ENCODE measurements at places on chromosomes 2 and 18.

GRCh38 chr18:7953095-7953958 is 386.2 kb downstream of the PTPRM start:
- DNase-seq, result no peak

DNA sequence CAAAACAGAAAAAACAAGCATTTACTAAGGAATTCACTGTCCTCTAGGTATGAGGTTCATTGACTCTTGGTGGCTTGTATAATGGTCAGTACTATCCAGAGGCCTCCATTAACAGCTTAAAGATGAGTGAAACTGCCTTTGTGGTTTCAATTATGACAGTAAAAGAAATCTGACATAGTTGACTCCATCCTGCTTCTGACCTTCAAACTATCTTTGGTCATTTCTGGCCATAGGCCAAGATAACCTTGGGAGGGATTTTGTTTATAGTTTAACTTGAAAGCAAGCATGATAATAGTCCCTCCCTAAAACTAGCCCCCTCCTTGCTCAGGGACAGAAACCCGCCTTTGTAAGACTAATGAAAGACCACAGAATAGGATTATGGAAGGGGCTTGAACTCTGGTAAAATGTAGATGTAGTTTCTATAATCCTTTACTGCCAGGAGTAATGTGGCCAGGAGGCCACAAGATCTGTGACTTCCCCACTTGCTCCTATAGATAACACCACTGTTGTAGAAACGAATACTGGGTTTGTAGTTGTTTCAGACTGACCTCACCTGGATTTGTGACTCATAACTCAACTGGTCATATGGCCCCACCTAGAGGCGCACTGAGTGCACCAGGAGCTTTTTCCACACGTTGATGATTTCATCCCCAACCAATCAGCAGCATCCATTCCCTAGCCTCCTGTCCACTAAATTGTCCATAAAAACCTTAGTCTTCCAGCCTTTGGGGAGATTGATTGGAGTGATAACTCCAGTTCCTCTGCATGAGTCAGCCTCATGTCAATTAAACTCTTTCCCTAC is 8.6 kb upstream of the PLEKHM3 start:
- DNase-seq, result no peak

- no peak for DNase-seq
Observed at GRCh38 chr18:48017635-48018034, 87.2 kb upstream of the SMAD2 start.

DNA sequence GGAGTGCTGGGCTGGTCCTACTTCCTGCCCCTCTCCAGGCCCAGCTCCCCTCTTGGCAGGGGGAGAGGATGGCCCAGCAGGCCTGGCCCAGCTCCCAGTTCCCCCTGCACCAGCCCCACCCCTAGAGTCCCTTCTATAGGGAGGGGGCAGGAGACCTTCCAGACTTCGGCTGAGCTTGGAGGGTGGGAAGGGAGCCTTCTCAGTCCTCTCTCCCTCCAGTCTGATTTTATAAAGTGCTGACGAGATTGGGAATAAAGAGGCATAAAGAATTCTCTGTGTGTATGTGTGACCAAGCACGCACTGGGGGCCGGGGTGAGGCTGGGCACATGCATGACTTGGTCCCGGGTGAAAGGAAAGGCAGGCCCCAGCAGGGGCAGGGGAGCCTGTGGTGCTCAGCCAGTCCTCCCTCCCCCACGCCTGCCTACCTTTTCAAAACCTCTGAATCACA is 5.1 kb downstream of the CHPF start:
- no peak for DNase-seq

GRCh38 chr2:126534478-126534877 is 121.5 kb upstream of the GYPC start:
- DNase-seq, result no peak

DNA sequence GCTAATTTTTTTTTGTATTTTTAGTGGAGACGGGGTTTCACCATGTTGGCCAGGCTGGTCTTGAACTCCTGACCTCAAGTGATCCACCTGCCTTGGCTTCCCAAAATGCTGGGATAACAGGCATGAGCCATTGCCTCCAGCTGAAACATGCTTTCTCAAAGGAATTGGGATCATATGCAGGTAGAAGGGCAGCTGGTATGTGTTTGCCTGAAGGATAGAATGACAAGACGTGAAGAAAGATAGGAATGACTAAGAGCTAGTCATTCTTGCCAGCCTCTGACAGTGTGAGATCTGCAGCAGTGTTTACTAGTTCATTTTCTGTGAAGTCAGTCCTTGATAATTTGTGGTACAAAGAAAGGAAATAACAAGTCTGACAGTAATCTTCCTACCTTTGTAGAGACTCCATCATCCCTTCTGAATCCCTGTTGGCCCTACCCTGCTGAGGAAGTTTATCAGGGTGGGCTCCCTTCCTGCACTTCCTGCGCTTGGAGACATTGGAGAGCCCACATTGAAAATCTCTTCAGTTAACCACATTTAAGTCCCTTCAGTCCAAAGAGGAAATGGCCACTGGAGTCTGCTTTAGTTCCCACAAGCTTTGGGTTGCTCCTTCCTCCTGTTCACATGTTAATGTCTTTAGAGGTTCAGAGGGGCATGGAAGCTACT is 14.7 kb downstream of the CFLAR start:
- DNase-seq, result no peak

DNA sequence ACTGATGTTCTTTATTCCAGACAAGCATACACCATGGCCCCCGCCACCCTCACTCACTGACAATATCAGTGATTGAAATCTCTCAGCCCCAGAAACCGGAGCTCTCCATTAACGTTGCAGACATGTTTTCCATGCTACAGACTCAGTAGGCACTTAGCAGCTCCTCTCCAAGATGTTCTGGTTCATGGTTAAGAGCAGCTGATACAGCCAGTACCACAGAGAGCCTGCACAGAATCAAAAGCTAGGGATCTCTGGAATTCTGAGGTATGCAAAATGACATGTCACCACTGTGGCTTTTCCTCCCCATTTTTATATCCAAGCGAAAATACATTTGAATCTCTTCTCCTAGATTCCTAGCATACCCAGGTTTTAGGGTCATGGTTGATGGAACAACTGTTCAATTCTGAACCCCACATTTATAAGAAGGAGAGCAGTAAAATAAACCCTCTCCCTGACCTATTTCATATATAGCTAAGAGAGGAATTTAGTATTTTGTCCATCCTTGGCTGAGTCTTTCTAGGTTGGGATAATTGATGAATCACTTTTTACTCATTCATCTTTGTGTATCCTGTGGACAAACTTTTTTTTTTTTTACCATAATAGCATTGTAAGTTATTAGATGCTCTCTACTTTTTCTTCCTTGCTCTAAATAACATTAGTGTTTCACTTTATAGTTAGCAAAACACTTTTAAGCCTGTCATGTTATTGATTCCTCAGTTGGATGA is 488.4 kb upstream of the PIK3C3 start:
- no peak for DNase-seq

- no peak for DNase-seq
Observed at GRCh38 chr2:181646415-181646987, 10.4 kb downstream of the CERKL start.

- peak; percentile 20 for DNase-seq
Observed at GRCh38 chr2:169928463-169928864, 101.2 kb downstream of the UBR3 start.

DNA sequence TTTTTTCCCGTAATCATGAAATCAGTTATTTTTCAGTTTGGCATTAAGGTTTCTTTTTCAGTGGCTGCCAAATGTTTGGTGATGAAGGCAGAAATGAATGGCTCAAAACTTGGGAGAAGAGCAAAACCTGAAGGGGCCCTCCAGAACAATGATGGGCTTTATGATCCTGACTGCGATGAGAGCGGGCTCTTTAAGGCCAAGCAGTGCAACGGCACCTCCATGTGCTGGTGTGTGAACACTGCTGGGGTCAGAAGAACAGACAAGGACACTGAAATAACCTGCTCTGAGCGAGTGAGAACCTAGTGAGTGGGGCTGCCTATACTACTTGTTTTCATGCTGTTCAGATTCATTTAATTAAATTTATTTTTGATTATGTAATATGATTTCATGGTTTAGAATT is 29.2 kb upstream of the MSH2 start:
- no peak for DNase-seq

DNA sequence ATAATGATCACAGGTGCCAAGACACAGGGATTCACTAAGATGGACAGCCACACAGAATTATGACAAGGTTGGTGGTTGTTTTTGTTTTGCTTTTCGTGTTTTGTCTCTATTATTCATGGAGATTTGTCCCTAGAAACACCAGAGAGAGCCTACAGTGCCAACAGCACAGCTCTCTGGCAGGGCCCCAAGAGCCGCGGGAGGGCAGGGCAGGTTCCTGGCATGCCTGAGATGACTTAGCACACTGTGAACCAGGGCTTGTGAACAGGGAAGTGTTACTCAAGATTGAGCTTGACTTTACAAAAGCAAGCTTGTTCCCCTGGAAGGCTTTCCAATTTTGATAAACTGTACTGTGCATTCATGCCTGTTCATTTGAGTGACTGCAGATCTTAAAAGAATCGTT is 437.4 kb upstream of the SALL3 start:
- peak; percentile 22 for DNase-seq

DNA sequence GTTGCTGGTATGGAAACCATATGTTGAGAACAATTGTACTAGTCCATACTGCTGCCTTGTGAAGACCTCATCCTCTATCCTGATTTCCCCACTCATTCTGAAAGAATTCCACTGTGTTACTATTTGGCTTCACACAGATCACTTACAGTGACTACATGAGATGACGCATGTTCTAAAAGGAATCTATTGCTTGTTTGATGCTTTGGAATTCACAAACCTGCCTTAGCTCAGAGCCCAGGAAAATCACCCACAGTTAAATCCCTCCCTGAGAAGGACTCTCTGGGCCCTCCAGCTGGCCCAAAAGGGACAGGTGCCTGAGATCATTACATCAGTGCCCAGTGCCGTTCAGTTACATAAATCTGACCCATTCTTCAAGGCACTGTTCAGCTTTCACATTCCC is 45.3 kb downstream of the KLHL29 start:
- no peak for DNase-seq

- DNase-seq, result peak; percentile 65
Observed at GRCh38 chr18:31977270-31977872, 34.4 kb upstream of the TRAPPC8 start.

DNA sequence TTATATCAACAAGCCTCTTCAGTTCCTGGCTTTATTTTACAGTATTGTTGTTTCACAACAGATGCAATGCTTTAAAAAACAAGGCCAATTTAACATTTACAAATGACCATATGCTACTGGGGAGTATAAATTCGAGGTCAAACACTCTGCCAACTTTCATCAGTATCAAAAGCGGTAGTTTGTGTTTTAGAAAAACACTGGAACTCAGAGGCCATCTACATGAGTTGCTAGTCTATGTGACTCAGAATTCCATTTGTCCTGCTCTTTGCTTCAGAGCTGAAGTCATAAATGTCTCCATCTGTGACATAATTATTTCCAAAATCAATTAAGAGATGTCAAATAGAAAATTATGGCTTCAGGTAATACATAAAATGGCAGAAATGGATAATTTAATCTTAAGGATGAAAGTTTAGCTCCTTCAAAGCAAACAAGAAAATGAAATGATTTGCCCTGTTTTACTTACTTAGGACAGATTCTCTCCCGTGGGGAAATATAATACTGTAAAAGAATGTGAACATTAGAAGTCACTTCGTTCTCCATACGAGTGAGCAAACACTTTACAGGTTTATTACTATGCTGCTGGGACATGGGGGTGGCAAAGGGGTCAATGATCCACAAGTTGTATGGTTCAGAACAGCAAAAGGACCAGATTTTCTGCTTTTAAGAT is 3.7 kb downstream of the MEX3C start:
- no peak for DNase-seq

DNA sequence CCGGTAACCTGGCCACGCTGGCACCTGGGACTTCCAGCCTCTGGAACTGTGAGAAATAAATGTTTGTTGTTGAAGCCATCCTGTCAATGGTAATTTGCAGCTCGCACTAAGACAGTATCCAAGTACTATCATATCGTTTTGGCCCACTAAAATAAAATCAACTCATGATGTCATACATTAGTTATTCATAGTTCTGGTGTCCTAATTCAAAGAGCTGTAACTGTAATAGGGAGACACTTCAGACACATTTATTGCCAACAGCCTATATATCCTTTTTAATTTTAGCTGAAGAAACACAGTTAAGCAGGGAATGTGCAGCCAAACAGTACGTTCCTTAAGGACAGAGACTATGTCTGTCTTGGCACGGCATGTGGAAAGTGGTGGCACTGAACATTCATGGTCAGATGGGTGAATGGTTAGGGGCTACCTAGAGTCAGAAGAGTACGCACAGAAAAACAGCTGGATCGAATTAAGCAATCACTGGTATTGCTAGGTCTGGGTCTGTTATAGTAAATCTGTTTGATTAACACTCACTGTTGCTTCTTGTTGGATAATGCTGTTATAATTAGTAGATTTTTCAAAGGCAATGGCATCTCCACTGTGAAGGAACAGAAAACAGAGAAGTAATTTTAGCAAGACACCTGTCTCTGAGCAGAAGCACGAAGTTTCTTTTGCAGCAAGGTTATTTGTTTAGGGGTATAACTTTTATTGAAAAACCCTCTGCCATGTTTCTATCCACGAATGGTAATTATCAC is 41.3 kb upstream of the CREG2 start:
- no peak for DNase-seq

DNA sequence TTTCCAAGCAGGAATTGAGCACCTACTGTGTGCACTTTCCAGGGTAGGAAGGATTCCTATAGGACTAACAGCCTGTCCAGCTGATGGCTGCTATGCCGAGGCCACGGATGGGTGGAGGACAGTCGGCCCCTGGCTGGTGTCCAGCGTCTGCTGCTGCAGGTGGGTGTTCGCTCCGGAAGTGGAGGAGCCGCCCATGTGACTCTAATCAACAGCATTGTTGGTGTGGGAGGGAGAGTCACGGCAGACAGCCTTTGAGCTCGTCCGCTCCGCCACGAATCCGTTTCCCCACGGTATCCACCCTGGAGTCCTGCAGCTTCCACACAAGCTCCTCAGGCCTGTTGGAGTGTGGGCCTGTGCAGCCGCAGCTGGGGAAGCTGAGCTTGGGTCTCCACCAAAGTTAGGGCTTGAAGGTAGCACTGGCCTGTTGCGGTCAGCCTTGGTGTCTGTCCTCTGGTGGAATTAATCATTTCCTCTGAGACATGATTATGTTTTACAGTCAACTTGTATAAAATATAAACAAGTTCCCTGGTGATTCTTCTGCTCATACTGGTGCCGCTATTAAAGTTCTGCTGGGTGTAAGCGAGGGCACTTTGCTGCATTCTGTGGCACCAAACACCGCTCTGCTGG is 185.9 kb upstream of the TPO start:
- DNase-seq, result no peak

- DNase-seq, result no peak
Observed at GRCh38 chr2:128593879-128594650, 275.4 kb upstream of the HS6ST1 start.

GRCh38 chr2:173204316-173204715 is 128.7 kb downstream of the MAP3K20 start:
- no peak for DNase-seq

GRCh38 chr2:77161009-77161408 is 361.2 kb downstream of the LRRTM4 start:
- DNase-seq, result no peak

GRCh38 chr2:158502974-158503373 is 46.2 kb downstream of the PKP4 start:
- DNase-seq, result no peak

DNA sequence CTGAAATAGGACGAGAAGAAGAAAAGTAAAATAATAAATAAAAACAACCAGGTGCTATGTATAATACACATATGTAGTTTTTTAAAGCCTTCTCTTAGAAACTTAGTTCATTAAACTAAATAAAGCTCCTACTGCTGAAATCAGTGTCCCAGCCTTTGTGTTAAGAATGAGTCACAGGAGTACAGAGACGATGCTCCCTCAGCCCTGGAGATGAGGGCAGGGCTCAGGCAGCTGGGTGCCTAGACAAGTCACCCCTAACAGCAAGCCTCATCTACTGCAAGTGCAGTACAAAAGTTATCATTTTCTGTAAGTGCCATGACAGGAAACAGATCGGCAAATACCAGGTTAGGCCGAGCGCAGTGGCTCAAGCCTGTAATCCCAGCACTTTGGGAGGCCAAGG is 18.2 kb downstream of the KIDINS220 start:
- no peak for DNase-seq
